Inflammatory macrophage treated with lipopolysaccharide for 1 hour (primary cell): ENCODE measurements at places on chromosomes 1 and 21.

DNA sequence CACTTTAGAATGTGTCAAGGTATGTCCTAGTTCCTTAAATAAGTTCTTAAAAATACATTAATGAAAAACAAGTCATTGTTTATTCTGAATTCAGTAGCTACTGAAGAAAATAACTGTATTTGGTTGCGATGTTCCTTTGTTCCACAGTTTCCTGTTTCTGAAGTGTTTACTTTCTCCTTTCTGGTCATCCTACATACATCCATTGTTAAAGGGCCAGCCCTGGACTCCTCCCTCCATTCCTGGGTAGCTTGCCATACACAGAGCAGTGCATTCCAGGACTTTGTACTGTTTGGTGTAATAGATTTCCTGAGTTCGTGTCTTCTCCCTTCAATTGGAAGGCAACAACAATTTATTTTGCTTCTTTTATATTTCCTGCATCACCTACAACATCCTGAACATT, 845.4 kb upstream of the CXADR start:
- no peak for DNase-seq

- DNase-seq = no peak
Measured at GRCh38 chr1:204927673-204928641, 57.3 kb downstream of the NFASC start.

- no peak for DNase-seq
Measured at GRCh38 chr1:69595486-69595885, 27.8 kb downstream of the LRRC7 start.

DNA sequence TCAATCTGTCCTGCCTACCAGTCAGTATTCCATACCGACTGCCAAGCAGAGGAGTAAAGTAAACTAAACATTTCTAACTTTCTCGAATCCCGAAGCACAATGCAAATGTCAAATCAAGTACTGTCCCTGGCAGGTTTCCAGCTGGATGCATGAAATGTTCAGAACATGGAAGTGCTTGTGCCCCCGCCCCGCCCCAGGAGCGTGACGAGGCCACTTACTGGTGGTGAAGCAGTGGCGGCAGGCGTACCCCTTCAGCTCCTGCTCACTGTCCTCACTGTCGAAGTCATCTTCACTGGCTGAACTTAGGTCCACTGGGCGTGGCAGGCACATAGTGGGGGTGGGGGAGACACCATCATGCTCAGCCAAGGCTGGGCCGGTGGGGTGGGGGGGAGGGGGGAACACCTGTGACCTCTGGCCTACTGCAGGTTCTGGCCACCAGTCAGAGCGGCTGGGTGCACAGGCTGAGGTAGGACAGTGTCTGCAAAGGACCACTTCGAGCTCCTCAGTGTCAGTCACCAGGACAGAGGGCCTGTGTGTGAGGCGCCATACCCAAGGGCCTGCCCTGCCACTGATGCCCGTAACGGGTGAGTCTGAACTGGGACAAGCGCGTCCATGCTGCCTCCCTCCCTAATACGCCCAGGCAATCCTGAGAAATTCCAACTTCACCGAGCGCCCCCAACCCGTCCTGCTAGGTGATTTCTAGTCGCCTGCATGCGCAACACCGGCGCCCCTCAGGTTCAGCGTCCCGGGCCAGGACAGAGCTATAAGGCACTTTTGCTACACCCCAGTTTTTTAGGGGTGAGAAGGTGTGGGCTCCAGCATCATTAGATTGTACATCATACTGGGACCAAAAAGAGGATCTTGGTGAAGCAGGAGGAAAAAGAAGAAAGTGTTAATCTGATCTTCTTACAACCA, 46.9 kb downstream of the SLC45A1 start:
- no peak for DNase-seq

DNA sequence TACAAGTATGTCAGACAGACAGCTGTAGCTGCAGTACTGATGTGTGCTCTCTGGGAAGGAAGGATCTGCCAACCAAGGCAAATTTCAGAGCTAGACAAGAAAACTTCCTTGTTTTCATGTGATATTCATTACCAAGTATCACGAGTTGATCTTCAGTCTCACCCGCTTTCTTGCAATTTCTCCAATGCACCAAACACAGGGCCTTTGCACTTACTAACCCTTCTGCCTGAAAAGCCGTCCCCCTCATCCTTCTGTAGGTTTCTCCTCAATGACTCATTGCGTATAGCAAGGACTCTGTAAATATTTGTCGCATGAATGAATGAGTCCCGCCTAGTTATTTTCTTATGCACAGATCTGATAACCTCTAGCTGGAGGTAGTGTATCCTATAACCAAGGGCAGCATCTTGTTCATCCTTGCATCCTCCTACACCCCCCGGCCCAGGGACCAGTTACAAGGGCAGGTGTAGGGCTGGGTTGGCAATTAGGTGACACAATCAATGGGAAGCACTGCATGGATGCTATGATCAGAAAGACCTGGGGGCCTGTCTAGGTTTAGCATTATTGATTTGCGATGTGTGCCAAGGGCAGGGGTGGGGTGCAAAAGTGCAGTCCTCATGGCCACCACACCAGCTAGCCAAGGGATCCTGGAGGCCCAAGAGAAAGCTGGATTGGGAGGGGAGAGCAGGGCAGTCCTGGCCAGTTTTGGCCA, 51.4 kb upstream of the GPR157 start:
- DNase-seq = peak; percentile 71

- DNase-seq = no peak
Measured at GRCh38 chr1:43857163-43857562, 76.4 kb upstream of the ARTN start.

GRCh38 chr1:156845055-156845952, 13.6 kb downstream of the INSRR start:
- no peak for DNase-seq

DNA sequence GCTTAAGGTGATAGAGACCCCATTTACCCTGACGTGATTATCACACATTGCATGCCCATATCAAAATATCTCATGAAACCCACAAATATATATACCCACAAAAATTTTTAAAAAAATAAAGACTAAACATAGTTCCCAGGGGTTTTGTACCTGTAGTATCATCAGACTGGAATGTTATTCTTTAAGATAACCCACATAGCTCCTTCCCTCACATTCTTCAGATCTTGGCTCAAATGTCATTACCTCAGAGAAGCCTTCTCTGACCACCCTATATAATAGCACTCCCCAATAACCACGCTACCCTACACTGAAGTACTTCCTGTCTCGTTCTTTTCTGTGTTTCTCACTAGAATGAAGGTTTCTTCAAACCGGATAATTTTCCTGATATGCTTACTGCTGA, 138.3 kb upstream of the SNX7 start:
- no peak for DNase-seq

GRCh38 chr1:85607126-85607920, 26.8 kb downstream of the CCN1 start:
- DNase-seq = no peak

- no peak for DNase-seq
Measured at GRCh38 chr1:178490967-178491366, 5.8 kb downstream of the CLEC20A start.
